ENCODE measurements at places on chromosomes 13 and 19.

- peak; percentile 12 for DNase-seq
Measured at GRCh38 chr13:53254500-53254899, 225.9 kb downstream of the OLFM4 start.

DNA sequence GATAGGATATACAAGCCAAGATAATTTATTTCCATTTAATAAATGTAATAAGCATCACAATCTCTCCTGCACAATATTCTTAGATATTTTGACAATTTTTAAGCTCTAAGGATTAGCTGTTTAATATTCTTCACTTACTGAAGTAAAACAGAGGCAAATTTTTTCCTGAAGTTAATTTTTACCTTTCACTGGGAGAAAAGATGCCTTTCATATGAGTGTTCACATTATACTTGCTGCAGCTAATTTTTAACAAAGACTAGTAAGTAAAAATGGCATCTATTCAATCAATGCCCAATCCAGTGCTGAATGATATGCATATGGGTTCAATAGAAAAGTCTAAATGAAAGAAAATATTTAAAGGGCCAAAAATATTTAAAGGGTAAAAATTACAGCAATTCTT, 377.2 kb upstream of the GPC6 start:
- no peak for DNase-seq

GRCh38 chr13:110485604-110486003, 75.9 kb downstream of the RAB20 start:
- DNase-seq = no peak

GRCh38 chr13:79678100-79678499, 197.1 kb downstream of the NDFIP2 start:
- no peak for DNase-seq

DNA sequence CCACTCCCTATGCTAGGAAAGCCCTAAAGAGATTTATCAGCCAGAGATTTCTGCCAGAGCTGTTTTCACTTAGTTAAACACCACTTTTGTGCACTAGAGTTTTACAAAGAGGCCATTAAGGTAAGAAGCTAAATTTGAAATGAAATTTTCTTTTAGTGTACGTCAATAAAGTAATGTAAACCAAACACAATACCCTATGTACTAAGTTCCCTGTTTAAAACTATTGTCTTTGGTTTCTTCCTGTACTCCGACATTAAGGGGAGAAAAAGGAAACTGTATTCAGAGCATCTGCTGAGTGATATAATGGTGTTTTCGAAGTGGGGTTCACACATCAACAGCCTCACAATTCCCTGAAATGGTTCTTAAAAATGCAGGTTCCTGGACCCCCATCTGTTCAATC, 40.7 kb upstream of the STARD13 start:
- no peak for DNase-seq

DNA sequence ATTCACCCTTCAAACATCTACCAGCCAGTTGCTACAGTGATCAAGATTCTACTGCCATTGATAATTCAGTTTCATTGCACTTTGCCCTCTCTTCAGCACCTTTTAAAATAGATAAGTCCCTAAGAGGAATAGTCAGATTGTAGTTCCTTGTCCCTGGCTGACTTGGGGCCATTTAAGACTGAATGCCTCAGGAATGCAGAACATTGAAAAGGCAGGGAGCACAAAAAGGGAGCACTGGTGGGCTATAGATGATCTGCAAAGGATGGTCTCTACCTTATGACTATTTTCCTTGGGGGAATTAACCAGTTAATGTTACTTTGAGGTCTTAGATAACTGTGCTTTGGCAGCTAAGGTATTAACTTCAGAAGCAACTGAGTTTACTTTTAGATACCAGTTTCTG, 46.9 kb downstream of the GPALPP1 start:
- no peak for DNase-seq
